ENCODE measurements at places on chromosomes 4 and X. TPM values are rescaled to one million over a fixed set of nuclear protein-coding genes. Genes with fewer than 3 reads are reported as not detected.

WWC2 gene
- 42.0 TPM for total RNA-seq

PPM1K gene
- 71.8 TPM for total RNA-seq

TBC1D8B gene
- 19.6 TPM for total RNA-seq

GPR173 gene
- not detected for total RNA-seq

YY2 gene
- not detected for total RNA-seq

CXorf66 gene
- total RNA-seq = not detected

KCND1 gene
- total RNA-seq = not detected

SGMS2 gene
- total RNA-seq = 85.8 TPM
